AG04450 (cell line): ENCODE measurements at places on chromosomes 1 and 21. TPM values are rescaled to one million over a fixed set of nuclear protein-coding genes. Genes with fewer than 3 reads are reported as not detected.

GRCh38 chr1:79364896-79365295, 358.4 kb upstream of the ADGRL4 start:
- no peak for DNase-seq

DNA sequence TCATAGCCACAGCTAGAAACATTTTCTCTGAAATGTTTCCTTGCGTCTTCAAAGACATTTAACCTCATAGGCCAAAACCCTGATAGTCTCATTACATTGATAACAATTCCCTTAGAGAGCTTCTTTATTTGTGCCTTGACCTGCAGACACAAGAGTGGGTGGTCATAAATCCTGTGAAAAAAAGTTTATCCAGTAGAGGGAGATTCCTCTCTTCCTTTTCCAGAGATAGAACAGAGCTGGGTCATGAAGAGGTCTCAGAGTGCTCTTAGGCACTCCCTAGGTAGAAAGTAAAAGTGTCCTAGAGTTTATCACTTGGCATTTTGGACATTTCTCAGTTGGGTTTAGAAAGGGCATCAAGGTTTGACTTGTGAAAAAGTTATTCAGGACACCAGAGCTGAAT, 426.1 kb downstream of the NUF2 start:
- no peak for DNase-seq

- no peak for DNase-seq
Measured at GRCh38 chr1:239603530-239603929, 217.2 kb downstream of the CHRM3 start.

GRCh38 chr1:57258557-57259325, 165.1 kb downstream of the DAB1 start:
- DNase-seq = no peak

- DNase-seq = no peak
Measured at GRCh38 chr1:19210772-19211549, 895 bp upstream of the UBR4 start.

Gene ILDR2
- 0.10 TPM in 1 of 2 replicates, not detected in the other for polyA plus RNA-seq

Gene GFI1
- 0.04 and 0.09 TPM in 2 replicates for polyA plus RNA-seq

Gene B3GALT5
- polyA plus RNA-seq = 0.05 TPM in 2 replicates

Gene KRTAP6-1
- not detected in 2 replicates for polyA plus RNA-seq

Gene CD34
- polyA plus RNA-seq = 0.11 and 0.14 TPM in 2 replicates

Gene DNALI1
- polyA plus RNA-seq = 13.1 and 14.2 TPM in 2 replicates
